ENCODE measurements at places on chromosomes 12 and 14.

DNA sequence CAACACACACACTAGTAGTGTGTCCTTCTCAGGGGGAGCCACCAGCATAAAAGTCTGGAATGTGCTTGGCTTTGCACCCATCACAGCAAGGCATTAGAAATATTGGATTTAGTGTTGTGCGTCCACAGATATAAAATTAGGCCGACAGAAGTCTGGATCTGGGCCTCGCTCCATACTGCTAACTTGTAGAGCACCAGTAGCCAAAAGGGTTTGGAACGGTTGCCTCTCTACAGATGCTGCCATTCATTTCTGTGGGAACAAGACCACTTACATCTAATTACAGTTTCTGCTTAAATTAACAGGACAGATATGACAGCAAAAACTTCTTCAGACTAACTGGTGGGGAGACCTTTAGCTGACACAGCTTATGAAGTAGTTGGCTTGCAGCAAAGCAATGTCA, 94.2 kb downstream of the EXOC5 start:
- no peak for DNase-seq

DNA sequence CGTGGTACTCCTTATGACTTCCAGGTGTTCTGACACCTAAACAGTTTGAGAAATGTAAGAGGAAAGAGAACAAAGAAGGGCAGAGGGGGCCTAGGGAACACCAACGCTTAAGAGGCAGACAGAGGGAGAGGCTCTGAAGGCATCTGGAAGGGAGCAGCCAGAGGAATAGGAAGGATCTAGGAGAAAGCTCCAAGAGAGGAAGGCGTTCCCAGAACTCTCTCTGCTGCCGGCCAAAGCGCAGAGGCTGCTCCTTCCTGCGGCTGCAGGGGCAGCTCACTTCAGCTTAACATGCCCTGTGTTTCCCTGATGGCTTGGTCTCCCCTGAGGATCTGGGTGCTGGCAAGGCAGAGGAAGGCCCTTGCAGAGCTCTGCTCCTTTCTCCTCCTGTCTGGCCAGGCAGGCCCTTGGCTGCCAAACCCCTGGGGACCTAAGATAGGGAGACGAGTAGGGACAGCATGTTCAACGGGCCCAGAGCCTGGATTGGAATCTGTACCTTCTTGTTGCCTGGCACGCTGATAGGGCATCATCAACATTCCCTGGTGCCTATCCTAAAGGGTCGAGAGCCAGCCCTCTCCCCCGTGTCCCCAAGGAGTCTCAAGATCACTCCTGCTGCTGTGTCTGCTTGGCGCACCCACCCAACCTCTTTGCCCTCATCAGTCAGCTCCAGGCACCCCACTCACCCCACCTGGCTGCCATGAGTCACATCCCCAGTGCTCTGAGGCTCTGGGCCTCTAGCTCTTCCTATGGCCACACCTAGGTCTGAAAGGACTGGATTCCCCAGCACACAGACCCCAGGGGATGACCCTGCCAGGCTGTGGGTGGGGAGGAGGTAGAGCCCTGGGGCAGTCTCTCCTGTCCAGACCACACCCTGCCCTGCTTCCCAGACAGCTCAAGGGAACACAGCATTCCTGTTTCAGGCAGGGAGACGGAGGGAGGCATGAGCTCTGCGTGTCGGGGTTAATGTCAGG, 45.6 kb downstream of the LTBP2 start:
- DNase-seq: no peak

DNA sequence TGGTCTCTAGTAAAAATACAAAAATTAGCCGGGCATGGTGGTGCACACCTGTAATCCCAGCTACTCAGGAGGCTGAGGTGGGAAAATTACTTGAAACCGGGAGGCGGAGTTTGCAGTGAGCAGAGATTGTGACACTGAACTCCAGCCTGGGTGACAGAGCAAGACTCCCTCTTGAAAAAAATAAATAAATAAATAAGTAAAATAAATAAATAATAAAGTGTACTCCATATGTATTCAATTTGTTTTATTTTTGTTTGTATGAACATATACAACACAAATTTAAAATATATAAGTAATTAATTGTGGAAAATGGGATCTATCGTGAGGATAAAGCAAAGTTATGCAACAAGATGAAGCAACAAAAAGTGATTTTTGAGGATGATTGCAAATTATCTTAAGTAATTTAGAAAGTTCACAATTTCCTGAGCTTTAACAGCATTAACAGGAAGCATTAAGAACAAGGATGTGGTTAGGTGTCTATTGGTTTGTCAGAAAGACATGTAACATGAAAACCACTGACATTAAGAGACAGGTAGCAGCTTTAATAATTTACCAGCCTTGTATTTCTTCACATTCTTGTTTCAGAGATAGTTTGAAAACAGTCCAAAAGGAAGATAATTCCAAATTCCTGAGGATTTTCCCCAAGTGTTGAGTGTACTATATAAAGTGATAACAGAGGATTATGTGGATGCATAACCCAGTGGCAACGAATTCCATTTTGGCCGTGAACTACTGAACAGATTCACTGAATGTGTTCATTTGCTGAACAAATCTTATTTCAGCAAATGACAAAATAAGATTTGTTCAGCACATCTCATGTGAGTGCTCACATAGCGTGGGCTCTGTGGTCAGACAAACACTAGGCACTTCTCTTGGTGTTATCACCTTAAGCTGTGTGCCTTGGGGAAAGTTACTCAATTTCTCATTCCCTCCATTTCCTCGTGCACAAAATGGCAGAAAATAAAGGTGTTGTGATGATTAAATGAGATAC, 68.6 kb upstream of the RESF1 start:
- DNase-seq: no peak

DNA sequence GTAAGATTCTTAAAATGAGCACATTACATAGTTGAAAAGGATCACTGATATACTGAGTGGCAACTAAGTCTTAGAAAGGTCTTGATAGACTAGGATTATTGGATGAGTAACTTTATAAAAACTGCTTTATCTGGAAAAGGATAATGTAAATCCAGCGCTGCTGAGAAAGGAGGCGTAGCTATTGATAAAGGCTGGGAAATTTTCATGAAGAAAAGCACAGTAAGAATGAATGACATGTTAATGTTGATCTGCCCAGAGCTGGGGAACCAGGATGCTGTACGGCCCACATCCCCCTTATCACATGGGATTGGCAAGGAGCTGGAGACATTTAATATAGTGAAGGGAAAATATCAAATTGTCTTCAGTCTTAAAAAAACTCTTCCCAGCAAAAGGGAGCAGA, 174.0 kb downstream of the APAF1 start:
- no peak for DNase-seq

- no peak for DNase-seq
Measured at GRCh38 chr14:53231171-53231570, 78.0 kb upstream of the DDHD1 start.

DNA sequence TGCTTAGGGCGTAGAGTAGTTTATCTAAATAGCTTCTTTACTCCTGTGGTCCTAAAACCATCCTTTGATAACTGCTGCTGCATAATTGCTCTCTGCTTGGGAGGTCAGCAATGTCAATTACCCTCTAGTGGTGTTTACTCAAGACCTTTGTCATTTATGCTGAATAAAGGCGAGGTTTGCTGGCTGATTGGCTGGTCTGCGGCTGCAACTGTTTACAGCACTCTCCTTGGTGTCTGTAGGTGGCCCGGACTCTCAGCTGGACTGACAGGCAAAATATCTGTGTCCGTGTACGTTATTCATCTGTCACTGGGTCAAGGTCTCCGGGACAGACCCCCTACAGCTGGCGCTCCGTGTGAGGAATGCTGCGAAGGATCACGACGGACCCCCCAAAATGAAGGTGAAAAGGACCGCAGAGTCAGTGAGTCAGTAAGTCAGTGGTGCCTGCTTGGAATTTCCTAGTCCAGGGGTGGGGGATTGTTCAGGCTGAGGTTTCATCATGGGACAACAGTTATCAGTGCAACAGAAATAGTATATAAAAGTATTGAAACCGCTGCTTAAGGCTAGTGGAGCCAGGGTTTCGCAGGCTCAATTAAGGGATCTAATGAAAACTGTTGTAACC, 253.3 kb upstream of the DIO2 start:
- DNase-seq: no peak

DNA sequence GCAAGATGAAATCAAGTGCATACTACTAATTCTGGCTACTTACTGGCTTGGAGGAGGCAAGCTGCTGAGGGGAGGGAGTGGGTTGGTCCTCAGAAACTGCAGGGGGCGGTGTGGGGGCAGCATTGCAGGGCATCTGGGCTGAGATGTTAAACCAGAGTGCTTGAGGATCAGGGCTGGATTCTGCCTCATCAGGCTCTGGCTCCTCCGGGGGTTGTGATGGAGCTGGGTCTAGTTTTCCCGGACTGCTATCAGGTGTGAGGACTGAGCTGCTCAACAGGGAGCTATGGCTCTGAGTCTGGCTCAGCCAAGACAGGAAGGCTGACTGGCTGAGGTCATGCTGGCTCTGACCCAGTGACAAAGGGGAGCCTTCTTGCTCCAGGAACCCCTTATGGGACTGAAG, 28.6 kb downstream of the BAZ2A start:
- DNase-seq: no peak

DNA sequence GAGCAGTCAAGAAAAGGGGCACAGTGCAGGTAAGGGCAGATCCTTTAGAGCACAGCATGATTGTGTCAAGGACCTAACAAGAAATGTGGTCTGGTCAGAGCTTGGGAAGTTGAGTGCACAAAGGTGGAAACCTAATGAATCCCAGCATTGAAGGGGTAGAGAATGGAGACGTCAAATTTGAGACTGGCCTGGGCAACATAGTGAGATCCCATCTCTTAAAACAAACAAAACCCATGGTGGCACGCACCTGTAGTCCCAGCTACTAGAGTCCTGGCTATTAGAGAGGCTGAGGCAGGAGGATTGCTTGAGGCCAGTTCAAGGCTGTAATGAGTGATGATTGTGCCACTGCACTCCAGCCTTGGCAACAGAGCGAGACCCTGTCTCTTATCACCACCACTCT, 37.0 kb upstream of the CCDC88C start:
- DNase-seq: no peak

- DNase-seq: no peak
Measured at GRCh38 chr12:81502912-81503695, 256.0 kb downstream of the PPFIA2 start.

- DNase-seq: no peak
Measured at GRCh38 chr12:87897662-87898061, 131.5 kb downstream of the C12orf50 start.

DNA sequence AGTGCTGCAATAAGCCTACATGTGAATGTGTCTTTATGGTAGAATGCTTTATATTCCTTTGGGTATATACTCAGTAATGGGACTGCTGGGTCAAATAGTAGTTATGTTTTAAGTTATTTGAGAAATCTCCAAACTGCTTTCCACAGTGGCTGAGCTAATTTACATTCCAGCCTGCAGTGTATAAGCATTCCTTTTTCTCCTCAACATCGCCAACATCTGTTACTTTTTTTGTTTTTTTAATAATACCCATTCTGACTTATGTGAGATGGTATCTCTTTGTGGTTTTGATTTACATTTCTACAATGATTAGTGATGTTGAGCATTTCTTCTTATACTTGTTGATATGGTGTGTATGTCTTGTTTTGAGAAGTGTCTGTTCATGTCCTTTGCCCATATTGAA, 1186.2 kb downstream of the BCL11B start:
- DNase-seq: no peak

GRCh38 chr14:105333613-105334364, 19.2 kb downstream of the PACS2 start:
- DNase-seq: no peak

GRCh38 chr12:40551466-40551865, 140.8 kb upstream of the CNTN1 start:
- no peak for DNase-seq

GRCh38 chr12:105018012-105018411, 31.9 kb downstream of the NOPCHAP1 start:
- no peak for DNase-seq

DNA sequence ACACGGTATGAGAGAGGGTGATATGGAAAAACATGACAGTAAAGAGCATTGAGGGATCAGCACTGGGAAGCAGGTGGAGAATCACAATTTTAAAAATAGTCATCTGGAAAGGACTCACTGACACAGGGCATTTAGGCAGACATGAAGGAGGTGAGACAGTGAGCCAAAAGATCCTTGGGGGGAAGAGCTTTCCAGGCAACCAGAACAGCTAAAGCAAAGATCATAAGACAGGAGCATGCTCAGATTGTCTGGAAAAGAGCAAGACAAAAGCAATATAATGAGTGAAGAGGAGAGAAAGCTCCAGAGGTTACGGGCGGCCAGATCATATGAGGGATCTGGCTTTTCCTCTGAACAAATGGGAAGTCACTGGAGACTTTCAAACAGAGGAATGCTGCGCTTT, 63.9 kb downstream of the DENND5B start:
- no peak for DNase-seq

- DNase-seq: no peak
Measured at GRCh38 chr14:89973234-89973823, 17.6 kb downstream of the TDP1 start.

GRCh38 chr14:94125659-94126418, 3.6 kb downstream of the IFI27L2 start:
- DNase-seq: no peak

GRCh38 chr14:104309657-104310369, 171.4 kb downstream of the KIF26A start:
- no peak for DNase-seq
